Epithelial cell of proximal tubule (primary cell): ENCODE measurements at places on chromosomes 16 and 17. TPM values are rescaled to one million over a fixed set of nuclear protein-coding genes. Genes with fewer than 3 reads are reported as not detected.

The ENKD1 gene
- 12.2 and 17.4 TPM in 2 replicates for total RNA-seq

The HOXB2 gene
- 21.1 and 43.7 TPM in 2 replicates for total RNA-seq

DNA sequence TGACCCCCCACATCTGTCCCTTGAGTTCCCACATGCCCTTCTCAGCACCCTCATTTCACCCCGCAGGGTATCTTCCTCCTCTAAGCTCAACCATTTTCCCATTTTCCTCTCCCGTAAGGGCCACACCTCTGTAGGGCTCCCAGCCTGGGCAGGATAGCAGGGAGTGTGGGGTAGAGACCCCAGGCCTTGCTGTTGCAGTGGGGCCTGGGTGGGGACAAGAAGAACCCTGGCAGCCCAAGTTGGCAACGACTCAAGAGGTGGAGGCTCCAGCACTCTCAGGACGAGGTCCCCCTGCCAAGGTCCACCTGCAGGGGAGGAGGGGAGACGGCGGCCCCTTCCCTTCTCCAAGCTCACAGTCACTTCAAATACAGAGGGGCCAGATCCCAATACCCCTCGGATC is 2.0 kb upstream of the TMEM92 start:
- no peak for DNase-seq

GRCh38 chr17:7756968-7757367 is 39.4 kb downstream of the DNAH2 start:
- DNase-seq: no peak

The MT1M gene
- total RNA-seq: 19.1 and 124 TPM in 2 replicates

The MMP25 gene
- under 0.01 and 0.52 TPM in 2 replicates for total RNA-seq

DNA sequence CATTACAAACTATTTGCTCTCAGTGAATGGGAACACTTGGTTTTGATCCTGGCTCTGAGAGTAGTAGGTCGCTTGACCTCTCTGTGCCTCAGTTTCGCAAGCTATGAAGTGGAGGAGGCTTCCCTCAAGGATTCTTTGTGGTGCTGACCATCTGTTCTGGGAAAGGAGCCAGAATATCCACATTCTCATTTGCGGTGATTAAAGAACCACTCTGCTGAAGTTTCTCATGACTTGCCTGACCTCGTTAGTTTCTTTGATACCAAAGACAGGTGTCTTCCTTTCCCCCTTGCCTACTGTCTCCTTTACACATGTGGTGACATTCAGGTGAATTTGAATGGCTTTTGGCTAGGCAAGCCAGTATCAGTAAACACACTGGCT is 116.0 kb downstream of the SNX29 start:
- DNase-seq: peak; percentile 86

DNA sequence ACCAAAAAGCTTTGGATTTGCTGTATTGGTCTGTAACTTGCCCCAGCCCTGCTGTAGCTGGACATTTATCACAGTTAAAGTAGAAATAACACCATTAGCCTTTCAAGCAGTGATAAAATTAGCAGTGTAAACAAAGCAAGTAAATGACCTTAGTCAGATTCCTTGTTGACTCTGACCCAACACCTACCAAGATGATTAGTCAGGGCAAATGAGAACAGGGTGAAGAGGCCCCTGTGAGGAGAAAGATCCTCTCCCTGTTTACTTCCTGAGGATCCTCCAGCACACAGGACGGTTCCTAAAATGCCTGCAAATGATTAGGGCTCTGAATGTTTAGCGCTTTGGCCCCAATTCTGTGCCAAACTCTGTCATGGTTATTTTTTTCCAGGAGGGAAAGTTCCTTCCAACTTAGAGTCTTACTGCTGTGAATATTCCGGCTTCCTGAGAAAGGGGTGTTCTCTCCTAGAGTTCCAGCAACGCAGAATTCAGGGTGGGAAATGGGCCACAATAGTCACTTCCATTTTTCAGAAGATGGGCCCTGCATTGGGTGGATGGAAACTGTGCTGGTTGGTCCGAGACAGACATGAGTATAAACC is 259.0 kb upstream of the MYOCD start:
- DNase-seq: no peak

DNA sequence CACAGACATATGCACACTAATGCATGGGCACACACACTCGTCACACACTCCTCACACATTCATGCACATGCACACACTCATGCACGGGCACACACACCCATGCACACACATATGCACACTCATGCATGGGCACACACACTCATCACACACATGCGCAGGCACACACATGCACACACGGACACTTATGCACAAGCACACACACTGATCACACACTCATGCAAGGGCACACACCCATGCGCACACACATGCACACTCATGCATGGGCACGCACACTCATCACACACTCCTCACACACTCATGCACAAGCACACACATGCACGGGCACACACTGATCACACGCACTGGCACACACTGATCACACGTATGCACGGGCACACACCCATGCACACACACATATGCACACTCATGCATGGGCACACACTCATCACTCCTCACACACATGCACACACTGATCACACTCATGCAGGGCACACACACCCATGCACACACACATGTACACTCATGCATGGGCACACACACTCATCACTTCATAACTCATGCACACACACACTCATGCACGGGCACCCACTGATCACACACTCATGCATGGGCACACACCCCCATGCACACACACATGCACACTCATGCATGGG is 16.1 kb downstream of the ADGRG1 start:
- no peak for DNase-seq

DNA sequence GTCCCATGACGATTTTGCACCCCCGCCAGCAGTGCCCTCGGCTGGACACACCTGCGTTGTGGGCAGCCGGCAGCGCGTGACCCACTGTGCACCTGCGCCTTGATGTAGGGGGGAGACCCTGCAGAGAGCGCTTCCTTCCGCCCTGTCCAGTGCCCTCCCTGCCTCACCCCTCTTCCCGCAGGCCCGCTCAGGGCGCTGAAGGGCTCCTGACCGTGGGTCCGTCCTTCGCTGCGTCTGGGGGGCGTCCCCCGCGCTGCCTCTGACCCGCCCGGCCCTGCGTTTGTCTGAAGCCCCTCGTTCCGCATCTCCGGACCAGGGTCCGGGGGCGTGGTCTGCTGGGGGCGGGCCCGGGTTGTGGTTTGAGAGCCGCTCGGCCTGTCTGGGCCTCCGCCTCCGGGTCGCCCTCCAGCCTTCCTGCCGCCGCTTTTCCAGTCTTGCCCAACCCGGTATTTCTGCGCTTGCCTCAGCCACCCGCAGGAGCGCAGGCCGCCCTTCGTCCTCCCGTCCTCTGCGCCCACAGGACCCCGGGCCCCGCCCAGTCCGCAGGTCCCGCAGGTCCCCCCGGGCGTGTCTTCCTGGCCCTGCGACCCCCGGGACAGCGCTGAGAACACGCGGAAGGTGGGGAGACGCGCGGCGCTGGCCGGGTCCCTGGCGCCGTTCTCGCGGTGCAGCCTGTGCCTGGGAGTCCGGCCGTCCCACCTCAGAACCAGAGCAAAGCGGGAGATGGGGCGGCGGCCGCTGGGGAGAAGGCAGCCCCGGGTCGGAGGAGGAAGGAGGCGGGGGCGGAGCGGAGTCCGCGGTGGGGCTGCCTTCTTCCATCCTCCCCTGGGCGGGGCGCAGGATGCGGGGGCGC is 4.0 kb upstream of the IL17C start:
- DNase-seq: no peak

The EPX gene
- total RNA-seq: not detected in 2 replicates

DNA sequence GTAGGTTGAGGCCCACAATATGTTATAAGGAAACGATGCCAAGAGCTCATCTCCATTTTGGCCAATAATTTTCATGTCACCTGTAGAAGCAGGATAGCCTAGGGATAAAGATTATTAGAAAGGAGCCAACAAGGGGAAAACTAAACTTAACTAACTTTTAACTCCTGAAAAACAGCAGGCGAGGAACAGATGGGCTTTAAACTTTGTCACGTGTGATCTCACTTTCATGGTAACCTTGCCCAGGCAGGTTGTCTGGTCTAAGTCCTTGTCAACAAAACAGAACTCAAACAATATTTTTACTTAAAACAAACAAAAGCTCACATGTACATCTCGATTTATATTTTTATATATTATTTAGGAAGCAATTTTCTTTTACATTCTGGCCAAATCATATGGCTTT is 1672.0 kb downstream of the TP53TG3F start:
- DNase-seq: no peak

DNA sequence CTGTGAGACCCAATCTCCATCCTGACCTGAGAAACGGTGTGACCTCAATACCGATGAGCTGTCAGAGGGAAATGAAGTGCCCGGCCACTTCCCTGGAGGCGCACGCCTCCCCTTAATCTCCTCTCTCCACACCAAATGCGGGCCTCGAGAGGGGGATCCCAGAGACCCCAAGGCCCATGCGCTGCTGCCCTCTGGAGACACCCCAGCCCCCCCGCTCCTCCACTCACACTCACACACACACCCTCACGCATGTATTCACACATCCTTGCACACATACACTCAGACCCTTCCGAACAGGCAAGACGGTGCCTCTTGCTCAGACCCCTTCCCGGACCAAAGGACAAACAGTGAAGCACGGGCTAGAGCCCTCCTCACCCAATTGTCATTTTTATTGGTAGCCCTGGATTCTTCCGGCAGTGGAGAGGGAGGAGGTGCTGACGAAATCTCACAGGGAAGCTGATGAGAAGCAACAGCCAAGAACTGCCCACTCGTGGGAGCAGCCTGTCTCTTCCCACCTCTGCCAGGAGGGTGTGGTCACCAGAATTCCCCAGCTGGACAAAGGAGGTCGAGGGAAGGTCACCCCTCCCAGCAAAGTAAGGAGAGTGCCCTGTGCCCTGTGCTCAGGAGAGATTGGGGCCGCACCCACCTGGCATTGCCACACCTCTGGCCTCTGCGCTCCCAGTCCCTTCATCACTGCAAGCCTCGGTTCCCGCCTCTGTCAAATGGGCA is 136.0 kb upstream of the TNRC6C start:
- no peak for DNase-seq

DNA sequence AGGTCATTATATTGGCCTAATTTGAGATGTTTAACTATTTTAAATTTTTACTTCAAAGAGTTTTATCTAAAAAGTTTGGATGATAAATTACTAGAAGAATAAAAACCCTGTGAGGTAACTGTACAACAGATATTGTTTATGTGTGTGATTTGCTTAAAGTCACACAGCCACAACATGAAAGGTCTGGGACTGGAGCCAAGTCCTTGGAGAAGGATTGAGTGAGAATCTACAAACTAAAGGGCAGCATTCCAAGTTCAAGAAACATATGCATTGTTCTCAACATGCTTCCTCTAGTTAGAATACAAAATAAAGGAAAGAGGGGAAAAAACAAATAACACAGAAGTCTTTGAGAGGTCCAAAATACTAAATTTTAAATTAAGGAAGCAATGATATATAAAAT is 131.5 kb upstream of the MON1B start:
- DNase-seq: no peak

DNA sequence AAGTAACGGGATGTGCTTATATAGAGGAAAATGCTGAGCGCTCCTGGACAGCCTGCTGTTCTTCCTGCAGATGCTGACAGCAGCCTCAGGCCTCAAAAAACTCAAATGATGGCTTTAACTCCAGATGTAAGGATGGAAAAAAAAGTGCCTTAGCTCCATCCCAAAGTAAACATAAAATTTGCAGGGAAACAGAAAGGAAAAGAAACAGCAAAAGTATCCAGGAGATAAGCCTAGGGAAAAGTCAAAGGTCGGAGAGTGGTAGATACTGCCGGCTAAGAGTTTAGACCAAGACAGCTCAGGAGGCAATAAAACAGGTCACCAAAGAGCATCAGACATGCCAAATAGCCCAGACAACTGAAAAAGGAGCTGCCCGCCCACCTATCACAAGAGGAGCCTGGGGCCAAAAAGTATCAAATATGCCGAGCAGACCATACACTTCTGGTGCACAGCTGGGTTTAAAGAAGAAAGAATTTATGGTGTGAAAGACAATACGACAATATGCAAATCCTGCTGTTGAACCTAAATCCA is 6.9 kb downstream of the KRT31 start:
- DNase-seq: no peak

The ACOX1 gene
- 22.2 and 35.1 TPM in 2 replicates for total RNA-seq

DNA sequence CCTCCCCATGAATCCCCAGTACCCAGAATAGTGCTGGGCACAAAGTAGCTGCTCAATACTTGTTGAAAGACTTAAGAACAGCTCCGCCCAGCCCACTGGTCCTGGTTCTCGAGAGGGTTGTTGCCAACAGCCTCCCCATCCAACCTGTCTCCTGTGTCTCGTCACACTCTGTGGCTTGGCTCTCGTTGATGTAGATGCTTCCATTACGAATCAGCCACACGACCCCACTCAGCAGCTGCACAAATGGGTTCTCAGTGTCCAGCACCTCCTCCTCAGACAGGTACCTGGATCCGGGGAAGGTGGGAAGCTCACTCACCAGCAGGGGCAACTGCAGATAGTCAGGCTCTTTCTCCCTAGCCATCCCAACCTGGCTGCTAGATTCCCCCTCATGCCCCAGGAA is 2.1 kb downstream of the NAGPA start:
- DNase-seq: no peak

GRCh38 chr16:27729516-27730304 is 179.8 kb downstream of the KATNIP start:
- DNase-seq: no peak

The TNFRSF17 gene
- not detected in 2 replicates for total RNA-seq

The KRTAP2-1 gene
- not detected in 2 replicates for total RNA-seq

DNA sequence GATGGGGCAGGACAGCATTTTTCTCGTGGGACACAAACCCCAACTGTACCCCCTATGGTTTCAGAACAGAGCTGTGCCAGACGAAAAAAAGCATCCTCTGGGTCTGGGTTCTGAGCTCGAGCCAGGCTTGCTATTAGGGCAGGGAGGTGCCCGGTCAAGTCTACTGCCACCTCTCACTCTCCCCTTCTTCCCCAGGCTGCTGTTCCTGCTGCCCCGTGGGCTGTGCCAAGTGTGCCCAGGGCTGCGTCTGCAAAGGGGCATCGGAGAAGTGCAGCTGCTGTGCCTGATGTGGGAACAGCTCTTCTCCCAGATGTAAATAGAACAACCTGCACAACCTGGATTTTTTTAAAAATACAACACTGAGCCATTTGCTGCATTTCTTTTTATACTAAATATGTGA is 1.1 kb downstream of the MT1E start:
- DNase-seq: no peak

GRCh38 chr17:18217412-18218015 is 7.9 kb upstream of the LLGL1 start:
- no peak for DNase-seq

DNA sequence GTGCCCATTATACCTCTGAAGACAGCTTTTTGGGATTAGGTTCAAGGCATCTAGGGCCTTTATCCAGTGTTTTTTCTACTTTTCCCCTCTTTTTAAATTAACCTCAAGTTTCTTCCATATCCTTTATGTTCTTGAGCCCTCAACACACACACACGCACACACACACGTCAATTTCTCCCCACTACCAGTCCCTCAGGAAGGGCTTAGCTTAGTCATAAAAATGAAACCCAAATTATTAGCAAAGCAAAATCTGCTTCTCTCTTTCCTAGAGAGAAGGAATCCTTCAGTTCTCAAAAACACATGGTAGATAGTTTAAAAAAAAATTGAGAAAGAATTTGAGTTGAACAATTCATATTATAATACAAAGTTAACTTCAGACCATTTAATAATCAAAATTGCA is 401.1 kb downstream of the XYLT1 start:
- no peak for DNase-seq

GRCh38 chr17:511001-511698 is 158.5 kb upstream of the RPH3AL start:
- no peak for DNase-seq

- no peak for DNase-seq
Observed at GRCh38 chr16:85522842-85523601, 90.1 kb upstream of the GSE1 start.

The GINS3 gene
- total RNA-seq: 14.0 and 22.1 TPM in 2 replicates
